NCI-H82 (cell line): ENCODE measurements at places on chromosomes 12 and 14.

DNA sequence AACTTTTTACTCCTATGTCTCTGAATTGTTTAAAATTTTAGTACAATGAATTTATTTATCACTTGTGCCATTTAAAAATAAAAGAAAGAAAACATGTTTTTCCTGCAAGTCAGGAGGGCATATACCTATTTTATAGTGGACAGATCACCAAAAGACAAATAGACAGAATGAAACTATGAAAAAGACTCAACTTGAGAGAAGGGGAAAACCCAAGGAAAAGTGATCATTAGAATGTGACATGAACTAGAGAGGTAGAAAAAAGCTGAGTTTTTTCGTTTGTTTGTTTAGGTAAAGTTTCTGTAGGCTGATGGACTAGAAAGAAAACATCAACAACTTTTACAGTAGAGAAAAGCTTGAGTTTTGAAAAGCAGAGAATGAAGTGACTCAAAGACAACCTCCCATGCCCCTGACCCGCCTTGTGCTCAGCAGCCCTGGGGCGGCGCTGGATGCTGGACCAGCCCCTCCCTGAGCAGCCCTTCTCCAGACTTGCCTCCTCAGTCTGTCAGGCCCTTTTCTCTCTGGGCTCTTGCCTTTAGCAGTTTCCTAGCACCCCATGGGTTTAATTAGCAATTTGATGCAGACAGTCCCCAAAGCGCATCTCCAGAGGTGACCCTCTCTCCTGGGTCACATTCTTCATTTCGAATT is 95.1 kb upstream of the ARID2 start:
- no peak for DNase-seq

DNA sequence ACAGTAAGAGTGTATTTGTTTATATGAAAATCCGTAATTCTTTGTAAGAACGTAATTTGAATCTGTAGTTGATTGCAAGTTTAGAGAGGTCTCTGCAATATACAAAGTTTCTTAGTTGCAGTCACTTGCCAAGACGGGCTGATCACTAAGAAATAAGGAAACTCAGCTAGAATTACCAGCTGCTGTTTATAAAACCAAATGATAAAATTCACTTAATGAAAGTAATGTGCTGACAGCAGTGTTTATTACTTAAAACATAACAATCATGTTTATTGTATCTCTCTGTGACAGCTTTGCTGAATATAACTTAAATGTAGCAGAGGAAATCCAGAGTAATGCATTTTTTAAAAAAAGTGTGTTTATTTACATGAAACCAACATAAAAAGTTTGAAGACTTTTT is 31.2 kb downstream of the SRGAP1 start:
- DNase-seq = no peak

- peak; percentile 50 for DNase-seq
These were observed 48.7 kb downstream of the SCARB1 start for GRCh38 chr12:124814741-124815613.

- peak; percentile 37 for DNase-seq
These were observed 16.6 kb upstream of the ZNF385A start for GRCh38 chr12:54401119-54401518.

DNA sequence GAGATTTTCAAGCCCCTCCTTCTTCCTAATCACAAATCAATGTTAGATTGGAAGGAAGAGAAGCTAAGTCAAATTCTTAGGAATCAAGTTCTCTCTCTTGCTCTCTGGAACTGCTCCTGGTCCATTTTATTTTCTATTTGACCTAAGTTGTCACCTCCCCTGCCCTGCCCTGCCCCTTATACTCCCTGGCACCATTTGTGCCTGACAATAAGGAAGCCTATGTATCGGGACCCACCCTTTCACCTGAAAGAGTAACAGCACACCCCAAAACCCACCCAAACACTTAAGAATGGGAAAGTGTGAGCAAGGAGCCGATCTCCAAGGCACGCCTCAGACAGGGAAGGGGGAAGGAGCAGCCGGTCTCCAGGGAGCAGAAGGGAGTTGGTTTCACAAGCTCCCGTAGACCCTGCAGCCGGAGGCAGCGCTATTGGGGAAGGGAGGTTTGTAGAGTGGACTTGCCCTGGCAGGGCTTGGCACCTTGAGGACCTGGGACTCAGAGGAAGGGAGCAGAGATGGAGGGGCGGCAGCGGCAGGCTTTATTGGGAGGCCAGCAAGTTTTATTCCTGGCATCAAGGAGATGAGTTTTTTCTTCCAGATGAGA is 1.6 kb downstream of the LRRC74A start:
- no peak for DNase-seq

GRCh38 chr12:19456176-19456575 is 16.9 kb downstream of the AEBP2 start:
- DNase-seq = no peak

DNA sequence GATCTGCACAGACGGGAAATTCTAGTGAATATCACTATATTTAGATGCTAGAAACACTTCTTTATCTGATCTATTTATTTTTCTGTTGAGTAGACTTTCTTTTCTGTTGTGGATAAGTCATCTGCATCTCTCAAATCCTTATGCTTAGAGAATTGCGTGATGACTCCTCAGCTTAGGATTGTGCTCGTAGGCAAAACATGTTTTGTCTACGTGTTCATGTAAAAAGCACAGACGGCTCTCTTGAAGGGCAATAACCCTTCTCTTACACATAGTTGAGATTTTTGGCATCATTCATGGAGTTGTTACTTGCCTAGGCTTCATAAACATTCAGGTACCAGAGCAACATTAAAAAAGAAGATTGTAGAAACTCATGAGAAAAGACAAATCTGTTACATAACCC is 18.6 kb downstream of the PPFIBP1 start:
- no peak for DNase-seq

GRCh38 chr14:83887866-83888265 is 1642.1 kb upstream of the FLRT2 start:
- no peak for DNase-seq

DNA sequence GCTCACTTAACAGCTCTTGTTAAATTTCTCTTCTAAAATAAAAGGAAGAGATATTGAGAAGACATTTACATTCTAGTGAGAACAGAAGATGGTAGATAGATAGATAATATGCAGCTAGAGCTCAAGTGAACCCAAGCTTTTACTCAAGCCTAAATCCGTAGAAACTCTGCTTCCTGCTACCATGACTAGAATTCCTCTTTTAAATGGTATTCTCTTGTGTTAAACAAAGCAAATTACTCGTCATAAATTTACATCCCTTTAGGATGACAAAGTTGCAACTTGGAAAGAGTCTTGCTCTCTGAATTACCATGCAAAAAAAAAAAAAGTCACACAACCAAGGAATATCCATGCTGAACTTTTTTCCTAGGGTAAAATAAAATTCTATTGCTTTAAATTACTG is 160.7 kb upstream of the LRFN5 start:
- no peak for DNase-seq

GRCh38 chr12:2982361-2982760 is 23.2 kb downstream of the TEAD4 start:
- no peak for DNase-seq

DNA sequence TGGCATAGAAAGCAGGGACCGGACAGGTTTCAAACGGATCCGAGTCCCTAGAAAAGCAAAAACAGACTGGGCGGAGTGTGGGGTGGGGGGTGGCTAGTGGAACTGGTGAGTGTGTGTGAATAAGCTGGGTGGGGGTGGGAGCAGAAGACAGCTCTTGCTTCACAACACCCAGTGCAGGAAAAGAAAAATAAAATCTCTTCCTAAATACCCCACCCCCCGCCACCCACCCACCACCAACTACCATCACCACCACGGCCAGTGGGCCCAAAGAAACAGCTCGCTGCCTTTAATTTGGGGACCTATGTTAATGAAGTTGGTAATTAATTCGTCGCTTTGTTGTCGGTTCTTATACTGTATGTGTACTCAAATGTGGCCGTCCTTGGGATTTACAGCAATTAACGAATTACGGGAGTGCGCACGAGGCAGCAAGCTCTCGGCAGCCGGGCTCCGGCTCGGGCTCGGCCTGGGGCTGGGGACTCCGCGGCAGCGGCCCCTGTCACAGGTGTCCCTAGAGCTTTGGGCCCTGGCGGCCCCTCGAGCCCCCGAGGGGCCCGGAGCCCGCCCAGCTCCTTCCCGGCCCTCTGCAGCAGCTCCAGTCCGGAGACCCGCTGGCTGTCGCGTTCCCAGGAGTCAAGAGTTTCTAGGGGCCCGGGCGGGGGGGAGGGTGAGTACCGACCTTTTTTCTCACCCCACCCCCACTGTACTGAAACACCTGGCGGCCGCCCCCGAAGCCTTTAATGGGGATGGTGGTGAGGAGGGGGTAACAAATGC is 1.5 kb upstream of the OTX2 start:
- DNase-seq = peak; percentile 100

DNA sequence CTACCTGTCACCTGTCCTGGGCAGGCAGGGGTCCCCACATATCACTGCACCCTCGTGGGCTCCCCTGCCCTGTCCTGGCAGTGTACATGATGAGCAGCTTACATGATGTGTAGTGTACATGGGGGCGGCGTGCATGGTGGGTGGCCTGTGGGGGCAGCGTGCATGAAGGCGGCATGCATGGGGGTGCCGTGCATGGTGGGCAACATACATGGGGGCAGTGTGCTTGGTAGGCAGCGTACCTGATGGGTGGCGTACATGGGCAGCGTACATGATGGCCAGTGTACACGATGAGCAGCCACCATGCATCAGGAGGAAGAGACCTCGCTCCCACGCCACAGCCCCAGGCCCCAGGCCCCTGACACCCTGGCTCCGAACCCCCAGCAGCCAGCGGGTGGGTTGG is 266.3 kb downstream of the CACNA1C start:
- DNase-seq = no peak

DNA sequence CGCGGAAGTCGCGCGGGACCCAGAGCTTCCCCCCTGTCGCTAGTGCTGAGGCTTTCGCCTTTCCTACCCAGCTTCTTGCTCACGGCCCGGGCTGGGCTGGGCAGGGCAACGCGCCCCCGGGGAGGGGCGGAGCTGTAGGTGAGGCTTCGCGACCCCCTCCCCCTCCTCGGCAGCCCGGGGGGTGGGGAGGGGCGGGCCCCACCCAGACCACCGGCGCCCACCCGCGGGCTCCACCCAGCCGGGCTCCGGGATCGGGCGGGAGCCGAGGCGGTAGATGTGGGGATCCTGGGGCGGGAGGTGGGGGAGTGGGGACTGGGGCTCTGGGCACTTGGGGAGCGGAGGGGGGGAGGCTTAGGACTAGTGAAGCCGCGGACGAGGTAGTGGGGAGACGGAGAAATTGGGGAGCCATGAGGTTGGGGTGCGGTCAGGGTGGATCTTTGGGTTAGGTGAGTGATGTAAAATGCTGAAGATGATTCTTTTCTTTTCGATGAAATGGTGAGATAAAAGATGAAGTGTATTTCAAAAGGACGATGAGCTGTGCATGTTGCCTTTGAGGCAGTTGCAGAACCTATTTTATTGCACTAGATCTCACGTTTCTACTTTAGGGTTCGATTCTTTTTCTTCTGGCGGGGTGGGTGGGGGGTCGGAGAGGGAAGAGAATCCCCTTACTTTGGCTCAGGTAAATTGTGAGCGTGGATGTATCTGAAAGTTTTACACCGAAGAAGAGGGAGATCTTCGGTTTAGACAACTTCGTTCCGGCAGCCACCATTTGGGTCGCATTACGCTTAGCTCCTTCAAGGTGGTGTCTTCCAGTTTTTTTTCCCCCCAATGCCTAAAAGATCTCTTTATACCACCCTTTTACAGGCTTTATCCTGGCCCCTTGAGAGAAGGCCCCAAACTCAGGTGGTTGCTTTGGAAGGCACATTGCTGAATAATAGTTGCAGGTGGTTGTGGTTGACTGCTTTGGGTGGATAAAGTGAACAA is 619 bp downstream of the ERC1 start:
- peak; percentile 86 for DNase-seq

DNA sequence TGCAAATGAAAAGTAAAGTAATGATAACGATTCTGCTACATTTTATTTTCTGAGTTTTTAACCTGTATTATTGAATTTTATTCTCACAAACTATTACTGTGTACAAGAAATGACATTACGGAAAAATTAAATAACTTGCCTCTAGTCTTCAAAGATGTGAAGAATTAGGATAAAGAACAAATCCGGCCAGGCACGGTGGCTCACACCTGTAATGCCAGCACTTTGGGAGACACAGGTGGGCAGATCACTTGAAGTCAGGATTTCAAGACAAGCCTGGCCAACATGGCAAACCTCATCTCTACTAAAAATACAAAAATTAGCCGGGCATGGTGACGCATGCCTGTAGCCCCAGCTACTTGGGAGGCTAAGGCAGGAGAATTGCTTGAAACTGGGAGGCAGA is 1584.4 kb upstream of the SEL1L start:
- DNase-seq = no peak

DNA sequence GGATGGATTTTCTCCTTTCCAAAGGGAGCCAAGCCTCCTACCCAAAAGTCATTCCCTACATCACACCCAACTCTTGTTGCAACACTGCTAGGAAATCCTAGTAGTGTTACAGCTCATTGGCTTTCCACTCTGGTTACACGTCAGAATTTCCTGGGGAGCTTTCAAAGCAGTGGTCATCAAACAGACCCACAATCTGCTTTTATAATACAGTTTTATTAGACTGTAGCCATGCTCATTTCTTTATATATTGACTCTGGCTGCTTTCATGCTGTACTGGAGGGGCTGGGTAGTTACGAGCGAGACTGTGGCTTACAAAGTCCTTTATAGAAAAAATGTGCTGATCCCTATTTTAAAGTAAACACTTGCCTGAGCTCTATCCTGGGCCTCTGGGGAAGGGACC is 34.3 kb downstream of the ZFYVE26 start:
- no peak for DNase-seq

GRCh38 chr14:54471641-54472040 is 17.1 kb downstream of the GMFB start:
- DNase-seq = peak; percentile 30

DNA sequence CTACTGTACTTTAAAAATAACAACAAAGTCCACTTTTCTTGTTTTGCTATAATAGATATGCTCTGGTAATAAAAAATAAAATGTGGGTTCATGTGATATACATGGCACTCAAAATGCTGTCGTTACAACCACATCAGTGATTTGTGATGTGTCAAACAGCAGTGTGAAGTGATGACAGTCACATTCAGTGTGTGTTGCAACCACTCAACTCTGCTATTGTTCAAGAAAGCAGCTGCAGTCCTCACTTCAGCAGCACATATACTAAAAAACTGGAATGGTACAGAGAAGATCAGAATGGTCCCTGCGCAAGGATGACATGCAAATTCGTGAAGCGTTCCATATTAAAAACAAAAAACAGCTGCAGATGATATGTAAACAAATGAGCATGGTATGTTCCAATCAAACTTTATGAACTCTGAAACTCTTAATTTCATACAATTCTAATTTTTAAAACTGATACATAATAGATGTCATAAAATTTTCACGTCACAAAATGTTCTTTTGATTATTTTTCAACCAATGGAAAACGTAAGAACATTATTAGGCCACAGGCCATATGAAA is 6.7 kb downstream of the TRMT5 start:
- no peak for DNase-seq

DNA sequence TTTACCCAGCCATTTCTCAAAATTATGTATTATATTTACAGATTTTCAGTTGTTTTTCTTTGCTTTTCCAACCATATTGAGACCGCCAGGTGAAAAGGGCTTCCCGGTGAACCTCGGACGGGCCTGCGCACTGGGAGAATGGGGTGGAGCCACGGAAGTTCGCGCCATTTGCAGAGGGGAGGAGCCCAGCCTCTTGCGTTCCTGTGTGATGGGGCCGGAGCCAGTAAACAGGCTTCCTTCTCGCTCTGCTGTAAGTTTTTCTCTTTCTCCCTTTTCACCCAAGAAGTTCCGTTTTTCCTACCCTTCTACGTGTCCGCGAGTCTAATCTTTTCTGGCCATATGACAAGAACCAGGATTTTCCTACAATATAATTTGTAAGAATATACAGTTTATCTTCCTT is 1108.8 kb upstream of the SEL1L start:
- no peak for DNase-seq

GRCh38 chr14:72652179-72652578 is 241.7 kb downstream of the DPF3 start:
- DNase-seq = no peak

- peak; percentile 87 for DNase-seq
These were observed 12.8 kb downstream of the CFAP73 start for GRCh38 chr12:113162102-113163029.
